Breast epithelium (tissue), 4 donors: ENCODE measurements at places on chromosomes 16 and 17. TPM values are rescaled to one million over a fixed set of nuclear protein-coding genes. Genes with fewer than 3 reads are reported as not detected.

DNA sequence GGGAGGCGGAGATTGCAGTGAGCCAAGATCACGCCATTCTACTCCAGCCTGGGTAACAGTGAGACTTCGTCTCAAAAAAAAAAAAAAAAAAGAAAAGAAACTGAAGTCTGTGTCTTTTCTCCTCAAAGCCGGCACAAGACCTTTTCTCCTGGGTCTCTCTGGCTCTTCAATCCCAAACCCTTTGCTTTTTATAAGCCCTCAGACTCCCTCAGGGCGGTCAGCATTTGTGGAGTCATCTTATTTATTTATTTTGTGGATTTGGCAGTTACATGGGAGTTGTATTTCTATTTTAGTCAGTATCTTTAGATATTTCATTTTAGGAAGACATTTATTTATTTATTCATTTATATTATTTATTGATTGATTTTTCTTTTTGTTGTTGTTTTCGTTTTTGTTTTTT lies 57.7 kb upstream of the MAP3K14 start:
- DNase-seq = no peak

DNA sequence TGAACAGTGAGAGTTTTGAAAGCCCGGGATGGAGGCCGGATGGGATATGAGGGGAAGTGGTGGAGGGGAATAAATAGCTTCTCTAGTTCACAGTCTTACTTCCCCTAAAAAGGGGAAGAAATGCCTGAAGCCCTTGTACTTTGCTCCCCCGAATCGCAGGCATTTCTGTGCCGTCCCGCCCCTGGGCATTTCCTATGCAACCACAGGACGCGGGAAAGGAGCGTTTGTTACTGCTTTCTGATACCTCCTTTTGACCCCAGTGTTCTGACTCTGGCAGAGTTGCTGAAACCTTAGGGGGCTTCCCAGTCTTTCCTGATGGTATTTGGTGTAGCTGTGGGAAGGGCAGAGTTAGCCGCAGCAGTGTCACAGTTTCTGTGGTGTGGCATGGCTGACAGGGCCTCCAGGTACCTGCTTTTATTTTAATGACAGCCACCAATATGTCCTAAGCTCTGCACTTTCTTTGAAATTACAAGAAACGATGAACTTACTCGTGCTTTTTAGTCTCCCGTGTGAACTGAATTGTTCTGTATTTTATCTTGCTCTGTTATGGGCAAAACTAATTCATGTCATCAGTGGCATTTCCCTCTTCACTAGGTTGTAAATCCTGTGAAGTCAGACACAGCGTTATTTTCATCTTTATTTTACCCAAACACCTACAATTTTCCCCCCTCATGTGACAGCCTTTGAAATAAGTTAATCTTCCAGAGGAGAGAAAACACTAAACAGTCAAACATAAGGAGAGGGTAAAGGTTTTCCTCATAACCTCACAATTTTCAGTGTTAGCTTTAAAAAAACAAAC lies 27.1 kb downstream of the USP10 start:
- no peak for DNase-seq

DNA sequence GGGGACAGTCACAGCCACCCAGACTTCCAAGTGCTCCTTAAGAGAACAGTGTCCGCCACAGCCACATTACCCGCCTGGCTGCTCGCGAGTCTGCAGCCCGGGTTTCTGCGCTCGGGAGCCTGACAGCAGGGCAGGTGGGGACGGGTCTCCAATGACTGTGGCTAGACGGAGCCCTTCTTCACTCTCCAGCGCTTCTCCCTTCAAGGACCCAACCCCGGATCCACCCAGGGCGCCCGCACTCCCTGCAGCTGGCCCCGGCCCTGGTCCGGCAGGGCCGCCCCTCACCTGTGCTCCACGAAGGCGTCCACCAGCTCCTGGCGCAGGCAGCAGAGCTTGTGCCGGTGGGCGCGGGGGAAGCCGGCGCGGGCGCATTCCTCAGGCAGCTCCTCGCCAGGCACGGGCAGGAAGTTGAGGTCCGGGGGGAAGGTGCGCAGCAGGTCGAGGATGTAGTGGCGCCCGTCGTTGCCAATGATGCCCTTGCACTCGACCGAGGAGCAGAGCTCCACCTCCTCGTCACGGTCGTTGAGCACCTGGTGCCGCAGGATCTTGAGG lies 13.9 kb downstream of the CLUH start:
- DNase-seq = peak; percentile 34

GRCh38 chr16:64426131-64426666 lies 695.7 kb downstream of the CDH11 start:
- DNase-seq = no peak

- DNase-seq = no peak
Measured at GRCh38 chr16:50155925-50156324, 2.8 kb downstream of the TENT4B start.

DNA sequence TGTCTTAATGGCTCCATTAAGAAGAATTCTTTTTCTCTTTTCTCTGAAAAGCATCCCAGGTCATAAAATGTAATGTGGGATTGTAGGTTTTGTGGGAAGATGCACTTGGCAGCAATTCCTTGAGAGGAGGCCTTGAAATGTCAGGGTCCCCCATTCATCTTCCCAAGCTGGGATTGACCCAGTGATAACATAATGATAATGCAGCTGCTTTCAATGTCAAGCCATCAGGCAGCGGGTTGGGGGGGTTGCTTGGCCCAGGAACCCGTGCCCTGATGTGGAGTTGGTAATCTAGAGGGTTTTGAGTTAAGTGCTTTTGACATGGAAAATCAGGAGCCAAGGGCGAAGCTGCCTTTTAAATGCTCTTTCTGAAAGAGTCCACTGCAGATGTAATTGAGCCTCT lies 484.0 kb downstream of the WWOX start:
- DNase-seq = no peak

DNA sequence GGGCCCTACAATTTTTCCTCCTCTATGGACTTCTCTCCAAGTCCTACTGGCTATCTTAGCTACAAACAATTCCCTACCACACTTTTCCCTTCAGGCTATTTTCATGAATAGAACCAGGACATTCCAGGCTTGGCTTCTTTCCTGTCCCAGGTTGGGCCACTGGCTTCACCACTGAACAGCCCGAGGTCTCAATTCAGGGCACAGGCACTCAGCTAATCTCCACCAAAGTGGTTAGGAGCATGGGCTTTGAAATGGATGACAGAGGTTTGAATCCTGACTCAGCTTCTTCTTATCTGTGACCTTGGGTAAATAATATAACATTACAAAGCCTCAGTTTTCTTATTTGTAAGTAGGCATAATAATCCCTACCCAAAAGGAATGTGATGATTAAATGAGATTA lies 50.9 kb upstream of the ZNF629 start:
- DNase-seq = no peak

- no peak for DNase-seq
Measured at GRCh38 chr16:3690980-3691720, 26.2 kb downstream of the TRAP1 start.

DNA sequence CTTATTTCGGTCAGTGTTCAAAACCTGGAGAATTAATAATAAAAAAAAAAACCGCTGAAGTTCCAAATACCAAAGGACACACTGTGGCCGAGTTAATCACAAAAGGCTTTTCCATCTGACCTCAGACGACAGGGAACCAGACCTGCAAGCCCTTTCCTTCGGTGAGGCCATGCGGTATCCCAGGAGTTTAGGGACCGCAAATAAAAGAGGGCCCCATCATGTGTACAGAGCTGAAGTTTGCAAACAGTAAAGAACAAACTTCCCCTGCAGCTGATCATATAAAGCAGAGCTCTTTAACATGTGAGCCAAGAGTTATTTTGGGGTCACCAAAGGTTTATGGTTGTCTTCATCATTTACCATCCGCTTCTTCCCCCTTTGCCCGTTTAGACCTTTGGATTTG lies 33.0 kb upstream of the FOXJ1 start:
- DNase-seq = no peak

GRCh38 chr16:74748616-74749026 lies 26.0 kb downstream of the FA2H start:
- DNase-seq = no peak

The NEUROD2 gene
- not detected for total RNA-seq

The NT5C3B gene
- total RNA-seq = 60.6 TPM

The HCRT gene
- not detected for total RNA-seq

The SUPT4H1 gene
- 61.6 TPM for total RNA-seq
